DMS153 (cell line): ENCODE measurements at places on chromosomes 13 and 19.
A peak's percentile ranks its signal among the peaks of the same experiment; 100 is the strongest.

DNA sequence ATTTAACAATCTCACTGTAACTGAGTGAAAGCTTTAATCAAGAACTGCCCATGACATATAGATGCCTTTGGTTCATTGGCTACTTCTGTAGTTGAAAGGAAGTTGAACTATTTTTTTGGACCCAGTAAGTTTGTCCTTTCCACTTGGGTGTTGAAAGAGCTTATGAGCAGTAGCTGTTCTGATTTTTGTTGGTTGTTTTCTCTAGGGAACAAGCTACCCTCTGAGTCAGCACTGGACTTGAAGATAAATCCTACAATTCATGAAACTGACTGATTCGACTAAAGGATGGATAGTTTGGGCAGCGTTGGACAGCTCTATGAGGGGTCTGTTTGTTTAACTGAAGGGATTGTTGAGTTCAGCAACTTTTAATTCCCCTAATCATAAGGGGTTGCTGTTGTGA lies 101.0 kb downstream of the PAN3 start:
- DNase-seq = no peak

DNA sequence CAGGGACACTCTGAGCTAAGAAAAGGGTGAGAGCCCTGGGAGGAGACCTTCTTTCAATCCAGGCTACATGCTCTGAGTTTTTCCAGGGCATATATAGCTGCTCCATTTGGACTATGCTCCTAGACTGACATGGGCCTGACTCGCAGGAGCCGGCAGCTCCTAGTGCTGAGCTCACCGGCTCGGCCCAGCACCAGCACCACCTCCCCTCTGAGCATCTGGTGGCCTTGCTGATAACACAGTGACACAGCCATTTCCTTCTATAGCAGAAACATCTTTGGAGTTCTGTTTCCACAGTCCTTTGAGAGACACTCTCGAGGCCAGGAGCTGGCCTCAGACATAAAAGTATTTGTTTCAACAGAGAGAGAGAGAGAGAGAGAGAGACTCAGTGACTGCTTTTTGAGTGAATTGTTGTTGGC lies 184.9 kb downstream of the TM9SF2 start:
- DNase-seq = no peak

DNA sequence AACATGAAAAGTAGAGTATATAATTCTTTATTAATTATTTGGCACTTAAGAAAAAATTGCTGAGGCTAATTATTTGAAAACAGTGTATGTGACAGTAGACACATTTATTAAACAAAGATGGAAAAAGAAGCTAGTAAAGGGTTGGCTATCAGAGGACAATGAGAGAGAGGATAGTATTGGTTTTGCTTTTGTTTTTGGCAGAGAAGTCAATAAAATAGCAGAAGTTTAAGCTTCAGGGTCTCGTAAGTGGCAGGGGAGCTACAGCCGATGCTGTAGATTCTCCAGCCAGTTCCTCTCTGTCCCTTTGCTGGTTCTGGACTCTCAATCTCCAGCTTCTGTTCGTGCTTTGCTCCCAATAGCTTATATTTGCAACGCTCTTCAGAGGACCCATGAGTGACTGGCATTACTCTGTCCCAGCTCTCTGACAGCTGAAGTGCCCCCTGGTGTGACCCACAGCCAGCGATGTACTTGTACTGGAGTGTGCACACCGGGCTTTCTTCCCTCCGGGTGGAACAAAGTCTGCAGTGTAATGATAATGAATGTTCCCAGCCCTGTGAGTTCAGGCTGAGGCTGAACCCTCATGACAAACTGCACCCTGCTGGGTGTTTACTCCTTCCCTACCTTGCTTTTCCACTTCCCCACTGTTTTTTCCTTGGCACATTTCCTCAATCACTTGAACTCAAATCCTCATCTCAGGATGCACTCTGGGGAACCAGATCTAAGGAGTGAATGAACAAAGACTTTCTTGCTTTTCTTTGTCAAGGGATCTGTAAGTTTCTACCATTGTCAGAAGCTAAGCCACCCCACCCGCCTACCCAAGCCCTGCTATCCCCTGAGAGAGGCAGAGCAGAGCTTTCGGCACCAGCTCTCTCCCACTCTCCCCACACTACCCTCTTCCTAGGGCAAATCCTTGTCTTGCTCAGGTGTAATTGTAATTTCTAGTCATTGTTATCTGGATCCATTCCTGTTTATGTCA lies 254.8 kb downstream of the LHFPL6 start:
- no peak for DNase-seq

DNA sequence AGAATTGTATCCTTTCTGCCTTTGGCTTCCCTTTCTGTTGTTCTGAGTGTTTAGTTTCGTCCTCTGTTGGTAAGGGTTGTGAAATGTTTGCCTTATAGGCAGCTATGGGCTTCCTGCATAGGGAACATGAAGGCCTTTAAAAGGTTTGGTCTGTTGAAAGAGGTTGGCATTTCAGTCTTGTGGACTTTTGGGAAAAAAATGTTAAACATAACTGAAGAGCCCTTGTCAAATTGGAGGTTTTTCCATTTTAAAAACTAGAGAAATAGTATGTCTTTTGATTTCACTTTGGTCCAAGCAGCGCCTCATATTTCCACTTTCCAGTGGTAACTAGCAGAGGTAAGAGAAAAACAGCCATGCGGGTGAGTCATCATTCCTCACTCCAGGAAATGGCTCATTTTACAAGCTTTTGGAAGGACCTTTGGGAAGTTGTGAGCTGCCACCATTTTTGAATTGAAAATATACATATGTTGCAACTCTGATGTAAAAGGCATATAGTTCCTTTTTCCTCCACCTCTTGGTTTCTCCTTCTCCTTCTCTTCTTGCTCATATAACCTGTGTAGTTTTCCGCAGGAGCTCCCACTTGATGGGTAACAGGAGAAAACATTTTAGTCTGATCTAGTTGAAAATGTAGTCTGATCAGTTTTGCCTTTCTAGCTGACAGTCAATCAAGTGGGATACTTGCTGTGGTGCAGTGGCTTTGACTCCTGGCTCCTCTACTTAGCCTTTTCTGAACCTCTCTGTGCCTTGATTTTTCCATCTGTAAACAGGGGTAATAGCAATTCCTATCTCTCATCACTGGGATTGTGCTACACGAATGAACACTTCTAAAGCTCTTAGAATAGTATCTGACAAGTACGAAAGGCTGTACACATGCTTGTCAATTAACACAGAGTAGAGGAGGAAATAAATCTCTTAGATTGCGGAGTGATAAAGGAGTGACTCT lies 23.0 kb downstream of the GPC6 start:
- DNase-seq = peak; percentile 63

GRCh38 chr19:55440411-55441105 lies 2.5 kb downstream of the SHISA7 start:
- DNase-seq = peak; percentile 37
